ENCODE measurements at places on chromosomes 12 and 14. TPM values are rescaled to one million over a fixed set of nuclear protein-coding genes. Genes with fewer than 3 reads are reported as not detected.

GRCh38 chr12:46958599-46959290, 120.7 kb upstream of the PCED1B start:
- DNase-seq, result no peak

DNA sequence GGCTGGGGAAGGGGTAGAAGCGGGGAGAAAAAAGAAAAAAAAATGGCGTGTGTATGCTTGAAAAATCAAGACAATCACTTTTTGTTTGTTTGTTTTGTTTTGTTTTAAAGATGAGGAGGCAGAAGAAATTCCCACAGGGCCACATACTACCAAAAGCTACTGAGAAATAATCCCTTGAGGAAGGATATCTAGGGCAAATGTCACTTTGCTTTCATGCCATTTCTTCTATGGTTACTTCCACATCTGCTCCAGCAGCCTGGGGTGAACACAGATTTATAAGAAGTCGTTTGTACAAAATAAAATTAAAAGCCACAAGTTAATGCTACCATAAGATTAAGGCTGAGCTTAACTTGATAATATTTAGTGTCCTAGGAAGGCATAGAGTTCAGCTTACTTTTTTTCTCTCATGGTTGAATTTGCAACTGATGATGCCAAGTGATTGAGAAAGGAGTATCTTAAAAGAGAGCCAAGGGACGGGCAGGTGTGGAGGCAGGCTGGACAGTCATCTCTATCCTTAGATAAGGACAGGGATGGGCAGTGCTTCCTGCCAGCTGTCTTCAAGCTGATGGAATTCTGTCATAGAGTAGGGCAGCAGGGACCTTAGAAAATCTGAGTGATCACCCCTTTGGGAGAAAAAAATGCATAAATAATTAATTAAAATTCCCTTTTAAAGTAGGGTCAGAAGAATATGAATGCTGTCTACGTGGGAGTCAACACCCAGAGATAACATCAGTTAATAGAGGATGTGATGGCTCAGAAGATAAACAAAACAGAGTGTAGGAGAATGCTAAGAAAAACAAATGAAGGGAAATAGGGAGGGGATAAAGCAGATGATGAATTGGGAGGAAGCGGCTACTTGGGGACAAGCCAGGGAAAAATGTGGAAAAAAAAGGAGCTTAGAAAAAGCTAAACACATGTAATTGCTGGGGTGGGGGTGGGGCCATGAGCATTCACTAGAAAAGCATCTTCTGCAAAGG, 57.1 kb downstream of the DYRK2 start:
- no peak for DNase-seq

- no peak for DNase-seq
Observed at GRCh38 chr14:77161011-77161410, 19.4 kb upstream of the ZDHHC22 start.

Gene IGFBP6
- 53.0 TPM for total RNA-seq

DNA sequence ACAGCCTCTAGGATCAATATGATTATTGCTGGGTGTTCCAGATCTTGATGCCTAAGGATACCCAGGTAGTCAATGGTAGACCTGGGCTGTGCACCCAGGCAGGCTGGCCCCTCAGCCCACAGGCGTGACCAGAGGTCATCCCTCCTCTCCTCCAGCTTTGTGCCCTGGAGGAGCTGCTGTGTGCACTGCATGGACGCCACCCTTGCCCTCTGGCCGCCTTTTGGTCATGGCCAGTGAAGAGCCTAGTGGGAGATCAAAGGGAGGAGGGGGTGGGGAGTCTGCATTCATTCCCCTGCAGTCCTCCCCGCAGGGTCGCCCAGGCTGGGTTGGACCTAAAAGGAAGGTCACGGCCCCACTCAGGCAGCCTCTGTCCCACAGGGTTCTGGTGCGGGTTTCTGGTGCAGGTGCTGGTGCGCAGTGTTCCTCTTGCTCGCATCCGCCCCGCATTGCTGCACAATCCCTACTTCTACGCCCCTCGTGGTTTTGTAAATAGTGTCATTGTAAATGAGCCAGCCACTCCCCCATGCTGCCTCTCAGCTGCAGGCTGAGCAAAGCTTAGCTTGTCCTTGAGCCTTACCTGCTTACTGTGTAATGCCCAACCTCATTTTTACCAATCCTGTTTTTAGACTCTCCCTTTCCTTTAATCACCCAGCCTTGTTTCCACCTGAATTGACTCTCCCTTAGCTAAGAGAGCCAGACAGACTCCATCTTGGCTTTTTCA, 55.3 kb downstream of the PSMA6 start:
- DNase-seq, result no peak

DNA sequence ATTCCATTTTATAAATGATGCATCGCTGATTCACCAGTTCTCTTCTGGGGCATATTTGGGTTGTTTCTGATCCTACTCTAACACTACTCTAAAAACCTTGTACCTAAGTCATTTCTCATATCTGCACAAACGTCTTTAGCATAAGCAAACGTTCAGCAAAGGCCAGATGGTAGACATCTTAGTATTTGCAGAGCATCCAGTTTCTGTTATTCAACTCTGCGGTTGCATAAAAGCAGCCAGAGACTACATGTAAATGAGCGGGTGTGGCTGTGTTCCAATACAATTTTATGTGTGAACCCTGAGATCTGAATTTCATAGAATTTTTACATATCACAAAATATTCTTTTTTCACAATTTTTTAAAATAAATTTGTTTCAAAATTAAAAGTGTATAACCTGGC, 22.8 kb upstream of the MMP17 start:
- no peak for DNase-seq

Gene CAPS2
- total RNA-seq, result 13.4 TPM

DNA sequence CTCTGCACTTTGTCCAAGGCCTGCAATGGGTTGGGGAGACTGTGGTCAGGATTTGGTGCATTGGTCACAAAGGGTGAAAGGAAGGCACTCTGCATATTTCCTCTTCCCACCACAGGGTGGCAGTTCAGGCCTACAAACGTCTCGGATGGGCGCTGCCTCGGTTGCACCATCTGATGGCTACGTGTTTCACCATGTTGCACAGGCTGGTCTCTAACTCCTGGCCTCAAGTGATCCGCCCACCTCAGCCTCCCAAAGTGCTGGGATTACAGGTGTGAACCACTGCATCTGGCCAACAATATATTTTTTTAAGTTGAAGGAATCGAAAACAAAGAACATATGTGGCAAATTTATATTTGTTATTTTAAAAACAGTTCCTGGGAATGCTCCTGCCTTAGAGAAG, 35.1 kb downstream of the TMBIM6 start:
- DNase-seq, result peak; percentile 63

DNA sequence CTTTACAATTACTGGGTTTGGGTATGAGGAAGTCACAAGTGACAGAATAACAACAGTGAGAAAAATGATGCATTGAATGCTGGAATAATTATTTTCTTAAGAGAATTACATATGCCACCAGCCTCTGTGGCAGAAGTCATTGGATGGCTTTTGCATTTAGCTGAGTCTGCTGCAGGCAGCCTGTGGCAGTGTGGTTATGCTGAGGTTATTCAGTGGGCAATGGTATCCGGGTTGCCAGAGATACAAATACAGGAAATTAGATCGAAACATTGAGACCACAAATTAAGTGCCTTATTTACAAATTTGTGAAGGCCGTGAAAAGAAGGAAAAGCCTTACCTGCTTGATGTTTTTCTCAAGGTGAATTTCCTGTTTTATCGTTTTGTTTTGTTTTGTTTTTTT, 1050.0 kb downstream of the GALC start:
- DNase-seq, result no peak

- no peak for DNase-seq
Observed at GRCh38 chr12:3493859-3494176, 2.8 kb downstream of the PRMT8 start.

Gene RASSF9
- 7.3 TPM for total RNA-seq

Gene KLRD1
- total RNA-seq, result 1.4 TPM

- DNase-seq, result no peak
Observed at GRCh38 chr14:52917735-52918134, 33.1 kb downstream of the FERMT2 start.

Gene IL26
- not detected for total RNA-seq

GRCh38 chr12:115755061-115755724, 522.3 kb downstream of the MED13L start:
- no peak for DNase-seq

Gene PLCZ1
- 0.49 TPM for total RNA-seq

DNA sequence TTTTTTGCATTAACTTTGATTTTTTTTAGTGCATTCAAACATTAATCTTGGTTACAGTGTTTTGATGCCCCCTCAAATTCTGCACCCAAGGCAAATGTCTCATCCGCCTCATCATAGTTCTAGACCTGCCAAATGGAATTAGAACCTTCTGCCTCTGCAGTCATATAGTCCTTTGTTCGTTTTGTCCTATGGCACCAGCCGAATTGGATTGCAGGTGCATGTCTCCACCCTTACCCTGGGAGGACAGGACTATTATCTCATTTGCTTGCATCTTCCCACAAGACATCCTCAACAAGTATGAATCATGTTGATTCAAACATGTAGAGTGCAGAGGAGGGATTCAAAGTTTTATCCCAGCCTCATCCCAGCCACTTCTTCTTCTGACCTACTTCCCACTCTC, 579.1 kb downstream of the VRK1 start:
- DNase-seq, result no peak

Gene HOXC5
- total RNA-seq, result not detected

- no peak for DNase-seq
Observed at GRCh38 chr12:85424581-85425348, 144.7 kb downstream of the ALX1 start.

- DNase-seq, result no peak
Observed at GRCh38 chr12:25835385-25835784, 123.1 kb upstream of the RASSF8 start.

- no peak for DNase-seq
Observed at GRCh38 chr14:104403421-104404220, 175.9 kb upstream of the C14orf180 start.

Gene IL22
- total RNA-seq, result not detected

Gene FAM181A
- not detected for total RNA-seq

DNA sequence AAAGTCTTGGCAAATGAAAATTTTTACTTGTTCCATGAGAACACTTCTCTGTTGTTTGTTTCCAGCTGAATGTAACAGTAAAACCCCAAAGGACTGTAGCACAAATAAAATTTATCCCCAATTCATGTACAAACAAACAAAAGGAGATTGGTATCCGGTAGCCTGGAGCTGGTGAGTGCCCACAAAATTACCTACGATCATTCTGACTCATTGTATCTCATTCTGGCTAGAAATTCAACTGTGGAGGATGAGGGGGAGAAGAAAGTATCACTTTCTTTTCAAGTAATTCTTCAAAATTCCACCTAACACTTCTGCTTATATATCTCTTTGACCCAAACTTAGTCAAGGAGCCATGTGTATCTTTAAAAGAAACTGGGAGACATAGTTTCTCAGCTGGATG, 268.5 kb downstream of the ALG10B start:
- DNase-seq, result no peak

Gene VPS37B
- total RNA-seq, result 13.3 TPM

Gene FGF6
- not detected for total RNA-seq

Gene KCNH3
- 0.41 TPM for total RNA-seq

DNA sequence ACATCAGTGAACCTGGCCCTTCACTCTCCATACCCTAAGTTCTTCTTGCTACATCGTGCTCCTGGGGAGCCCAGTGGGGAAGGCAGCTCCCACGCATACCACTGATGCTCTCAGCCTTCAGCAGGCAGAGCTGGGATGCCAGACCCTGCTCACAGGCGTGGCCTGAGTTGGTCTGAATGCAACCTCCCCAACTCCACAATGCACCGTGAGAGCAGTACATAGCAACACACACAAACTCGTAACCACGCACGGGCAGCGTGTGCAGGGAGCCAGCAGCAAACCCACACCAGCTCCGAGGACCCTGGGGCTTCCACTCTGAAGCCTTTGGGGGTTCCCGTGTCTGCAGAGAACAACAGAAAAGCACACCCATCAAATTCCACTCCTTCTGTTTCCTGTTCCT, 37.3 kb downstream of the ANO2 start:
- no peak for DNase-seq

Gene RHOJ
- total RNA-seq, result 14.6 TPM

- no peak for DNase-seq
Observed at GRCh38 chr12:124700810-124701592, 133.6 kb upstream of the NCOR2 start.

Gene KMT2D
- 38.5 TPM for total RNA-seq

Gene DGKA
- total RNA-seq, result 6.5 TPM

DNA sequence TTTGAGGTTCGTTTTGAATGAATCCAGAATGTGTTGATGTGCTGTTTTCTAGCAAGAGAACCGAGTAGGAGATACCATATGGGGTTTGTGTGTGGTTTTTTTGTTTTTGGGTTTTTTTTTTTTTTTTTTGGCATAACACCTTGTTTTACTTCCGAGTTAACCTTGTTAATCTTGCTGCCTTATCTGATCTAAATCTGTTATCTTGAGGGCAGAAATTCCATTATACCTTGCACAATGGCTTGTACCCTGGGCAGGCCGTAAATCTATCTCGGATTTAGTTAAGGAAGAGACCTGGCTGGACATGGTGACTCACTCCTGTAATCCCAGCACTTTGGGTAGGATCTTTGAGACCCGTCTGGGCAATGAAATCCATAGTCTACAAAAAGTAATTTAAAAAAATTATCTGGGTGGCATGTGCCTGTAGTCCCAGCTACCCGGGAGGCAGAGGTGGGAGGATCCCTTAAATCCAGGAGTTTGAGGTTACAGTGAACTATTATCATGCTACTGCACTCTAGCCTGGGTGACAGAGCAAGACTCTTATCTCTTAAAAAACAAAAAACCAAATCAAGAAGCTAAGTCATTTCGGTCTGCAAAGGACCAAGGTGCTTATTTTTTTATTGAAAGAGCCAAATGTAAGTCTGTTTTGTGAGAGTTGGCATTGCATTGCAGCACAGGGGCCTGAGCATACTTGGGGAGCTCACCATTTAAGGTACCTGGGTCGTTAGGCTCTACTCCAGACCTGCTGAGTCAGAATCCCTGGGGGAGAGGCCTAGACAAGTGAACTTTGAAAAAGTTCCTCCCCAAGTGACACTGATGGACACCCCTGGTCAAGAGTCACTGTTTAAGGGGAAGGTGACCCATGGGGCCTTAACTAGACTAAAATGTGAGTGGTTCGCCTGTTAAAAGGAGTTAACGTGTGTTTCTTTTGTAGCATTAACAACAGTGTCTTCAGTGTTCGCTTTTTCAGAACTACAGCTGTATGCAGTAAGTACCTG, 6.7 kb downstream of the DLST start:
- DNase-seq, result no peak

Gene RERGL
- total RNA-seq, result 0.69 TPM

- DNase-seq, result no peak
Observed at GRCh38 chr12:29164477-29165393, 15.7 kb downstream of the FAR2 start.

GRCh38 chr12:42574851-42575266, 14.7 kb downstream of the PRICKLE1 start:
- no peak for DNase-seq

GRCh38 chr12:89968151-89968700, 259.6 kb upstream of the ATP2B1 start:
- DNase-seq, result no peak

Gene DENND5B
- 42.9 TPM for total RNA-seq

GRCh38 chr12:117060929-117061305, 38.3 kb downstream of the TESC start:
- DNase-seq, result no peak
